ENCODE measurements at places on chromosomes 6 and 20.

- no peak for DNase-seq
Measured at GRCh38 chr20:35556871-35557270, 15.0 kb downstream of the ERGIC3 start.

- DNase-seq, result peak; percentile 60
Measured at GRCh38 chr20:4956200-4956810, 45.0 kb downstream of the SLC23A2 start.

DNA sequence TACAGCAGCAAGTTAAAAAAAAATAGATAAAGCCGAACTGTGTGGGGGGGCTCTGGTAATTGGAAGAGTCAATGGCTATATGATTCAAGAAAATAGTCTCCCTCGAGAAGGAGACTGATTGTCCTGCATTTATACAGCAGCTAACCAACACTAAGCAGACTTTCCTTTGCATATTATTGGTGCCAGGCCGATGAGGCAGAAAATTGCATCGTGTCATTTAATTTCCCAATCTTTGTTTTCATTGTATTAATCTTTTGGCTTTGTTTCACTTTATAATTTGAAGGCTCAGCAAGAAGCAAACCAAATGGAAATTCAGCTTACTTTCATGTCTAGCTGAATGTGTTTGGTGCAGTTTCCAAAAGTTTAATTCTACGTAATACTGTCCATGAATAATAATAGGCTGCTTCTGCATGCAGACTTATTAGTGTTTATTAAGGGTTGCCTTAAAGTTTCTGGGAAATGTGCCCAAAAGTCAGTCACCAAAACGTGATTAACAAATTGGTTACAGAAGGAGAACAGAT lies 258.5 kb downstream of the HACE1 start:
- no peak for DNase-seq

GRCh38 chr6:296151-297122 lies 4.2 kb downstream of the DUSP22 start:
- peak; percentile 46 for DNase-seq

DNA sequence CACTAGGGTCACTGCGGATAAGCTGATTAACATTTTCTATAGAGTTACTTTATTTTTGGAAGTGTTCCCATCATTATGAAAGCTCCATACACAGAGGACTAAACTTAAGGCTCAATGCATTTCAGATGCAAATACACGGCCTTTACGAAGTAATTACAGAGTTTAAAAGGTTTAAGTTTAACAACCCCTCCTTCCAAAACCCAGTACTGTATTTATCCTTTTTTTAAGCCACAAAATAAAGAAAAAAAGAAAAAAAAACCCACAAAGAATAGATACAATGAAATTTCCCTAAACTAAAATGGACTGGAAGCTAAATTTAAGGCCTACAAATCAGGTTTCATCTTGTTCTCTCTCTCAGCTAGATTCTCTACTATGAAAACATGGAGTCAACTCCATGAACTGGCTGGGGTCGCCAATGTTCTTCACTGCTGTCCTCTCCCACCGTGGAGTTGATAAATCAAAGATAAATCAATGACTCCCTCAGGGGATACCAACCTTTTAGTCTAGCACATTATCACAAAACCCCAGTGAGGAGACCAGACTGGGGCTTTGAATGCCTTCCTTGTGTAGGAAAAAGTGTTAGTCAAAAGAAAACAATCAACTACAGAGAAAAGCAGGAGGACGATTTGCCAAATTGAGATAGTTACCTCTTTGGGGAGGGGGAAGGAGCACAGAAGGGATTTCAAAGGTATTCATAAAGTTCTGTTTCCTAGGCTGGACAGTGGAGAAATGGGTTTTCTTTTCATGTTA lies 52.5 kb downstream of the TNFRSF21 start:
- no peak for DNase-seq

GRCh38 chr6:6872459-6873344 lies 235.1 kb upstream of the RREB1 start:
- DNase-seq, result no peak

- DNase-seq, result no peak
Measured at GRCh38 chr20:57501461-57502335, 23.2 kb downstream of the CTCFL start.
